Osteoblast (primary cell): ENCODE measurements at places on chromosomes 12 and 14. TPM values are rescaled to one million over a fixed set of nuclear protein-coding genes. Genes with fewer than 3 reads are reported as not detected.

The CIROP gene
- under 0.01 TPM in 1 of 2 replicates, not detected in the other for total RNA-seq

The AMIGO2 gene
- total RNA-seq, result 5.6 and 8.0 TPM in 2 replicates

The DNAI7 gene
- 0.29 and 0.36 TPM in 2 replicates for total RNA-seq

The NUAK1 gene
- 17.1 and 21.7 TPM in 2 replicates for total RNA-seq

The WNK1 gene
- total RNA-seq, result 110 and 127 TPM in 2 replicates

DNA sequence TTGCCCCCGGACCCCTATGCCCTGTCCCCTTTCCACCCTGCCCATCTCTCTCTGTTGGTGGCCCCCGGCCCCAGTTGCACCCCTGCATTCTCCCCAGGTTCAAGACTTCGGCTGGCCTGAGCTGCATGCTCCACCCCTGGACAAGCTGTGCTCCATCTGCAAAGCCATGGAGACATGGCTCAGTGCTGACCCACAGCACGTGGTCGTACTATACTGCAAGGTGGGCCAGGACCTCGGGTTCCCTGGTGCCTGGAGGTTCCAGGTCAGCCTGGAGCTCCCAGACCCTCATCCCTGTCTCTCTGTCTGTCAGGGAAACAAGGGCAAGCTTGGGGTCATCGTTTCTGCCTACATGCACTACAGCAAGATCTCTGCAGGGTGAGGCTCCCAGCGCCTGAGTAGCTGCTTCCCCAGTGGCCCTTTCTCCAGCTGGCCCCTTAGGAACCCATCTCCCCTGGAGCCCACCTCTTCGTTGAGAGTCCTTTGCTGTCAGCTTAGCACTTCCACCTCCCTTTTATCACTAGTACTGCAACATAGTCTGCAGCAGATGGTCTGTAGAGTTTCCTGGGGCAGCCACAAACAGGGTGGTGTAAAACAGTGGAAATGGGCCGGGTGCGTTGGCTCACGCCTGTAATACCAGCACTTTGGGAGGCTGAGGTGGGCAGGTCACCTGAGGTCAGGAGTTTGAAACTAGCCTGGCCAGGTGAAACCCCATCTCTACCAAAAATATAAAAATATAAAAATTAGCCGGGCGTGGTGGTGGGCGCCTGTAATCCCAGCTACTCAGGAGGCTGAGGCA is 5.8 kb downstream of the TNS2 start:
- peaks cover 50% of the 10 kb centered on the region for H3K4me1 ChIP-seq
- no peaks in the 10 kb centered on the region for H3K27me3 ChIP-seq
- H3K36me3 ChIP-seq, result peaks cover 58% of the 10 kb centered on the region
- peak; percentile 59 for DNase-seq
- no peak overlapping the region for H3K27ac ChIP-seq

DNA sequence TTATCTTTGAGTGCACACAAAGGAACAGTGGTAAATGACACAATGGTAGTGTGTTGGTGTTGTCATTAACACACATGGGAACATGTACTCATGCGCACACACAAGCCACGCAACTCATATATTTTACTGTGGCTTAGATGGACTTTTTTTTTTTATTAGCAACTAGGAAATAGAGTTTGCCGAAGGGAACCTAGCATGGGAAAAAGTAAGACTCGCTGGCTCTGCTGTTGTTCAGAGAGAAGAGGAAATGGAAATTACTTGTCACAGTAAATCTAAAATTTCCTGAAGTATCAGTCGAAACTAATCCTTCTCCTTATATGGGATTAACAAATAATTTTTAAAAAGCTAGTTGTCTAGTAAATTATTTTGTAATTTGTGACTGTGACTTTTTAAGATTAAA is 33.7 kb upstream of the IL22 start:
- peaks cover 3% of the 10 kb centered on the region for H3K4me1 ChIP-seq
- DNase-seq, result no peak

GRCh38 chr12:132747395-132747794 is 14.2 kb downstream of the ANKLE2 start:
- H3K4me3 ChIP-seq, result no peak overlapping the region
- H3K4me1 ChIP-seq, result no peaks in the 10 kb centered on the region
- no peaks in the 10 kb centered on the region for H3K27me3 ChIP-seq

DNA sequence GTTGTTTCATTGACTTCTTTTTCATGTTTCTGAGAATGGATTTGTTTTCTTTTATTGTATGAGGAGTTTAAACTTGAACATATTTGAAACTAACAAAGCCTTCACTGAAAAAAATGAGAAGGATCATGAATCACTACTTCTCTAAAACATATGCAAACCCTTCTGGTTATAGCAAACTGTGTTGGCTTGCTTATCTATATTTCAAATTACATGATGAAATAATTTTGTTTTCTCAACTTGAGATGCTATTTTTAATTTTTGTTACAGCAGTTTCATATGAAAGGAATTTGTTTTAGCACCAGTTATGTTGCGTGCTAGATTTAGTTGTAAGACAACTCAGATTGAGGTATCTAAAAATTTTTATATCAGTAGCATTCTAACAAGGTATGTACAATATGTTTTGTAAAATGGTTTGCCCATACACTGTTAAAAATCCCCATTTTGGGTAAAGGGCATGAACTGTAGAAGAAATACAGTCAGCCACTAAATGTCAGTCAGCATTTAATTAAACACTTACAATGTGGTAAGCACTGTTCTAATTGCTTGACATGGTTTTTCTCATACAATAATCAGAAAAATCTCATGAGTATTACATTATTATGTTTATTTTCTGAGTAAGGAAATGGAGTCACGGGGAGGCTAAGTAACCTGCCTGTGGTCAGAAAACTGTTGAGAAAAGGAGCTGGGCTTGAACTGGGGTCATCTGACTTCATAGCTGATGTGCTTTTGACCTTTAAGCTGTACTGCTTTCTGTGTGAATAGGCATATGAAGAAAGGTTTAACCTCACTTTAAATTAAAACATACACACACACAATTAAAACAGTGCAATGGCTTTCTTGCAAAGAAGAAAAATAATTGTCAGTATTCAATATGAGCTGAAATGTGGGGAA is 105.7 kb downstream of the PLEKHA5 start:
- H3K4me1 ChIP-seq, result peaks cover 49% of the 10 kb centered on the region
- DNase-seq, result no peak
- peak overlapping the region; percentile 91 for H3K27ac ChIP-seq
- no peaks in the 10 kb centered on the region for H3K27me3 ChIP-seq
- H3K36me3 ChIP-seq, result no peaks in the 10 kb centered on the region

DNA sequence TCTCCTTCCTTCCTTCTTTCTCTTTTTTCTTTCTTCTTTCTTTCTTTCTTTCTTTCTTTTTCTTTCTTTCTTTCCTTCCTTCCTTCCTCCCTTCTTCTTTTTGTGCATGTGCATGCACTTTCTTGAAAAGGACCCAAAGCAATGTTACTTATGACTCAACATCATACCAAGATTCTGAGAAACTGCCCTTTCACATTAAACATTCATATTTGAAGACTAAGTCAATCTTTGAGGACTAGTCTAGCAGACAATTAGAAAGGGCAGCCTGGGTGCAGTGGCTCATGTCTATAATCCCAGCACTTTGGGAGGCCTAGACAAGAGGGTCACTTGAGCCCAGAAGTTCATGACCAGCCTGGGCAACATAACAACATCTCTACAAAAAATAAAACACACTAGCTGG is 212.8 kb upstream of the KITLG start:
- no peaks in the 10 kb centered on the region for H3K4me1 ChIP-seq
- no peak overlapping the region for H3K4me3 ChIP-seq
- no peaks in the 10 kb centered on the region for H3K27me3 ChIP-seq
- no peak for DNase-seq
- H3K36me3 ChIP-seq, result no peaks in the 10 kb centered on the region

GRCh38 chr12:56150563-56150962 is 1.8 kb upstream of the MYL6B start:
- DNase-seq, result no peak
- peaks cover 7% of the 10 kb centered on the region for H3K36me3 ChIP-seq
- H3K4me3 ChIP-seq, result no peak overlapping the region
- peaks cover 21% of the 10 kb centered on the region for H3K4me1 ChIP-seq

DNA sequence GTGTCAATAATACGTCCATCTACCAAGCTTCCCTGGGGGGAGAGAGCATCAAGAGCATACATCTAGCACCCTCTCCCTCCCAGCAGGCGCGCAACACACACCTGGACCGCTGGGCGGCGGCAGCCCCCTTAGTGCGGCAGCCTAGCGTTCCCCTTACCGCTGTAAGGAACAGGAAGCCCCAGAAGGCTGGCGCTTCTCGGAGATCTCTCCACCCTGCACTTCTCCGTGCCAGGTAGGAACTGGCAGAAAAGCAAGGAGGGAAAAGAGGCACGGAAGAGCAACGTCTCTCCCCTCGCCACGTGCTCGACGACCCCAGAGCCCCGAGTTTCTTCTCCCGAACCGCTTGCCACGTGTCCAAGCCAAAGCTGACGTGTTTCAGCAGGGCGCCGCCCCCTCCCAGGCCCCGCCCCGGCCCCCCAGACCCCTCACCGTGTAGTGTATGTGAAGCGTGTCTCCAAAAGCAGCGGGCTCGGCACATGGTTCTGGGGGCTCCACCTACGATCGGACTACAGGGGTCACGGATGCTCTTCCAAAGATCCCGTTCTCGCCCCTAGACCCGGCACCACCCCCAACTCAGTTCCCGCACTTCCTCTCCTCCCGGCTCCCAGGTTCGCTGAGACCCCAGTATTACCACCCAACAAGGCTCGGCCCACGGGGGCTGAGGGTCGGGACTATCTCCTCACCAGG is 532 bp downstream of the FKBP11 start:
- H3K36me3 ChIP-seq, result peaks cover 31% of the 10 kb centered on the region
- DNase-seq, result peak; percentile 91
- H3K4me1 ChIP-seq, result peaks cover 13% of the 10 kb centered on the region

GRCh38 chr12:6957151-6957701 is 6.1 kb downstream of the PTPN6 start:
- no peak for DNase-seq
- no peak overlapping the region for H3K4me3 ChIP-seq
- no peak overlapping the region for H3K27ac ChIP-seq

DNA sequence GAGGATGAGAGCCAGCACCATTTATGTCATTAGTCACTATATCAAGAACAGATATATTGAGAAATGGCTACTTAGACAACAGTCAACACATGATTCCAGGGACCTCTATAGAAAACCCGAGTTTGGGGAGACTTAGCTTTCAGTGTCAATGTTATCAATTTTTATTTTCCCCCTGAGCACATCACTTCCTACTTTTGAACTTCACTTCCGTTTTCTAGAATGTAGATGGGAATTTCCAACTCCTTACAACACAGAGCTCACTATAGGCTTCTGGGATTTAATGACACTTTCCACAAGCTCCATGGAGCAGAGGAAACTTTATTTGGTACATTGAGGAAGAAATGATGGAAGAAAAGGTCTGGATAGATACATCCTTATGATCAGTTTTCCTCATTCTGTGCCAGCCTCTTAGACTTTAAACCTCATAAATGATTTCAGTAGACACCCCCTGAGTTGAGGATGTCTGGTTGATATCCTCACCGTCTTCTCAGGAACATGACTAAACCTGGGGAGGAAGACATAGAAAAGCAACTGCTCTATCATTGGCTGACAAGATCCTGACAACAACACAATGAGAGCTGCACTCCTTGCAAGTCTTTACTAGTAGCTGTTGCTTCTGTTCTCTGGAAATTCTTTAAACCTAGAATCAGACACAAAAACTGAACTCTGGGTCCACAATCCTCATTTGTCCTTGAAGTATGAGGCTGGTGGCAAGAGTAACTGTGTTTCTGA is 449.4 kb upstream of the OR4E1 start:
- H3K4me1 ChIP-seq, result no peaks in the 10 kb centered on the region
- peak; percentile 4 for DNase-seq
- H3K27ac ChIP-seq, result no peak overlapping the region
- no peak overlapping the region for H3K4me3 ChIP-seq

- H3K4me1 ChIP-seq, result peaks cover 6% of the 10 kb centered on the region
- no peaks in the 10 kb centered on the region for H3K36me3 ChIP-seq
- no peak within 1 kb of the TSS for H3K27ac ChIP-seq
- H3K27me3 ChIP-seq, result peaks cover 8% of the 10 kb centered on the region
- DNase-seq, result peak; percentile 100
Observed at GRCh38 chr14:103847451-103848174, at the start of gene PPP1R13B. TSS of gene PPP1R13B (minus strand) at chr14:103847575. CDS start at chr14:103847307, 268 bp downstream.

GRCh38 chr14:53786045-53786444 is 170.6 kb downstream of the BMP4 start:
- H3K36me3 ChIP-seq, result no peaks in the 10 kb centered on the region
- no peaks in the 10 kb centered on the region for H3K4me1 ChIP-seq
- peak; percentile 10 for DNase-seq

- no peaks in the 10 kb centered on the region for H3K36me3 ChIP-seq
- H3K4me1 ChIP-seq, result no peaks in the 10 kb centered on the region
- H3K27me3 ChIP-seq, result peaks cover 38% of the 10 kb centered on the region
- no peak overlapping the region for H3K27ac ChIP-seq
- no peak overlapping the region for H3K4me3 ChIP-seq
- DNase-seq, result peak; percentile 37
Observed at GRCh38 chr14:101369194-101369915, 191.9 kb upstream of the DIO3 start.

- H3K36me3 ChIP-seq, result no peaks in the 10 kb centered on the region
- no peak for DNase-seq
- peak overlapping the region; percentile 30 for H3K27ac ChIP-seq
- H3K4me1 ChIP-seq, result peaks cover 17% of the 10 kb centered on the region
- H3K4me3 ChIP-seq, result no peak overlapping the region
- H3K27me3 ChIP-seq, result no peaks in the 10 kb centered on the region
Observed at GRCh38 chr14:51328772-51329353, 88.8 kb downstream of the TMX1 start.

- no peaks in the 10 kb centered on the region for H3K4me1 ChIP-seq
- no peak overlapping the region for H3K27ac ChIP-seq
- DNase-seq, result no peak
- H3K4me3 ChIP-seq, result no peak overlapping the region
Observed at GRCh38 chr14:49306152-49306751, 279.9 kb downstream of the RPS29 start.

DNA sequence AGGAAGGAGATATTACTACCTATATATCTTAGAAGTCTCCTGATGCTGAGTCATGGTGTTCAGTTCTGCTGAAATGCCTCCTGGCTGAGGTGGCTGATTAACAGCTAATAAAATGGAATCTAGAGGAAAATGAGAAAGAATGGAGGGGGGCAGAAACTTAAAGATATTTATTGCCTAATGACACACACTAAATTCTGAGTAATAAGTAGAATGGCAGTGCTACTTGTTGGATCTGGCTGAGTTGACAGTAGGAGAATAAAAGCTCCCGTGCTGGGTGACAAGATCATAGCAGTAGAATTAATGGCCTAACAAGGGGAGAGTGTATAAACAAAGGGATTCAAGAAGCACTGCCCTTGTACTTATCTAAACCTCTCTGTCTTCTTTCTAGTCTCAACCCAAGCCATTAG is 137.5 kb downstream of the CNTN1 start:
- no peaks in the 10 kb centered on the region for H3K27me3 ChIP-seq
- H3K36me3 ChIP-seq, result no peaks in the 10 kb centered on the region
- H3K27ac ChIP-seq, result no peak overlapping the region
- DNase-seq, result no peak
- no peaks in the 10 kb centered on the region for H3K4me1 ChIP-seq

GRCh38 chr12:91978143-91978542 is 167.5 kb downstream of the BTG1 start:
- DNase-seq, result peak; percentile 77
- no peaks in the 10 kb centered on the region for H3K27me3 ChIP-seq
- no peaks in the 10 kb centered on the region for H3K36me3 ChIP-seq
- no peak overlapping the region for H3K4me3 ChIP-seq
